ENCODE measurements at places on chromosomes 2 and 18.
A peak's percentile ranks its signal among the peaks of the same experiment; 100 is the strongest.

DNA sequence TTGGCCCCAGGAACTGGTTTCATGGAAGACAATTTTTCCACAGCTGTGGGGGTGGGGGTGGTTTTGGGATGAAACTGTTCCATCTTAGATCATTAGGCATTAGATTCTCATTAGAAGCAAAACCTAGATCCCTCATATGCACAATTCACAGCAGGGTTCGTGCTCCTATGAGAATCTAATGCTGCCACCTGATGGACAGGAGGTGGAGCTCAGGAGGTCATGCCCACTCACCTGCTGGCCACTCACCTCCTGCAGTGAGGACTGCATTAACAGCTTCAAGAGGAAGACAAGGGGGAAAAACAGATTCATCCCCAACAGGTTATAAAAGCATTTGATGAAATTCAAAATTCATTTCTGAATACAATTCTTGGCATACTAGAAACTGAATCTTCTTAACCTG is 38.5 kb downstream of the THAP4 start:
- DNase-seq = peak; percentile 52

DNA sequence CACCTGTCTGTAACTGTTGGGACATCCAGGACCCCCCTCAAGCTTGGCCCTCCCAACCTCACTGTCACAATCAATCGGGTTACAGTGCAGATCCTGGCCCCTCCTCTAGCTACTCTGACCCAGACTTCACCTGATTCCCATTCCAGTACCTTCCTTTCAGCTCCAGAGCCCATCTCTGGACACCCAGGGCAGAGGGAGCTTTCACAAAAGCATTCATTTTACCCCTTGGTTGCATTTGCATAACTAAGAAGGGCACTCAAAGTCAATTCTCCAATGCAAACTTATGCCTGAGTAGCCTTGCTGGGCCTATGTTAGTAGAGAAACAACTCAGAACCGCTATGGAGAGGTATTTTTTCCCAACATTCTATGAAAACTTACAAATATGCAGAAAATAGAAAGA is 7.4 kb downstream of the ZAP70 start:
- no peak for DNase-seq

- DNase-seq = no peak
Observed at GRCh38 chr2:238897122-238897880, 49.4 kb downstream of the TWIST2 start.

- no peak for DNase-seq
Observed at GRCh38 chr18:62977512-62977911, 262.2 kb downstream of the PHLPP1 start.

DNA sequence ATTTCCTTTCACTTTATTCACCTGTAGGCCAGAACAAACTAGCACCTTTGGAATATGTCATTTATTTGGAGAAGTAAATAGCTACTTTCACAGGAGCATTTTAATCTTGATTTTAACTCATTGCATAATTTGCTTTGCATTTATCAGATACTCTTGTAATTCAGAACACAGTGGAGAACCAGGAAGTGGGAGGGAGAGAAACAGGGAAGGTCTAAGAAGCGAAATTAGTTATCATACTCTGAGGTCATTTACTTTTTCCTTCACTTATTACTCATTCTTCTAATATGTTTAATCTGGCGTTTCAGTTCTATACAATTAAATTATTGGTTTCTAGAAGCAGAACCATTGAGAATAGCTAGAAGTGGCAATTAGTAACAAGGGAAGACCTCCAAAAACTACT is 20.7 kb downstream of the RBM44 start:
- no peak for DNase-seq

- no peak for DNase-seq
Observed at GRCh38 chr2:65503746-65504145, 71.3 kb upstream of the SPRED2 start.

- peak; percentile 80 for DNase-seq
Observed at GRCh38 chr2:65228263-65228750, 676 bp downstream of the ACTR2 start.

GRCh38 chr2:189218236-189218635 is 38.7 kb upstream of the COL5A2 start:
- no peak for DNase-seq

Measured in NCI-H146 (cell line).